ENCODE measurements at places on chromosomes 2 and 18. TPM values are rescaled to one million over a fixed set of nuclear protein-coding genes. Genes with fewer than 3 reads are reported as not detected.

FAM237A gene
- total RNA-seq: not detected

DNA sequence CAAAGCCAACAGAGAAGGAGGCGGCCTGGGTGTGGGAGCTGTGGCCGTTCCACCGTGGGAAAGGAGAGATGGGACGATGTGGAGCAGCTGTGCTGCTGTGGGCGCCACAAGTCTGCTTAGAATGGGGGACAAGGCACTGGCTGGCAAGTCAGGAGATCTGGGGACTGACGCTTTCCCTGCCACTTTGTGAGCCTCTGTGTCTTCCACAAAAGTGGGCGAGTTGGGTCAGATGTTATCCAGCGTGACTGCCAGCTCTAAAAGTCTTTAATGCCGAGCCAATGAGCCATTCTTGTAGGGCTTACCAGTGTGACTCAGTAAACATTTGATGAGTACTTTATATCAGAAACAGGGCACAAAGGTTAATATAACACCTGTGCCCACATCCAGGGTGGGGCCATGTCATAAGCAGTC lies 113.6 kb upstream of the MGAT5 start:
- DNase-seq: no peak

CPS1 gene
- 3.0 TPM for total RNA-seq

DNA sequence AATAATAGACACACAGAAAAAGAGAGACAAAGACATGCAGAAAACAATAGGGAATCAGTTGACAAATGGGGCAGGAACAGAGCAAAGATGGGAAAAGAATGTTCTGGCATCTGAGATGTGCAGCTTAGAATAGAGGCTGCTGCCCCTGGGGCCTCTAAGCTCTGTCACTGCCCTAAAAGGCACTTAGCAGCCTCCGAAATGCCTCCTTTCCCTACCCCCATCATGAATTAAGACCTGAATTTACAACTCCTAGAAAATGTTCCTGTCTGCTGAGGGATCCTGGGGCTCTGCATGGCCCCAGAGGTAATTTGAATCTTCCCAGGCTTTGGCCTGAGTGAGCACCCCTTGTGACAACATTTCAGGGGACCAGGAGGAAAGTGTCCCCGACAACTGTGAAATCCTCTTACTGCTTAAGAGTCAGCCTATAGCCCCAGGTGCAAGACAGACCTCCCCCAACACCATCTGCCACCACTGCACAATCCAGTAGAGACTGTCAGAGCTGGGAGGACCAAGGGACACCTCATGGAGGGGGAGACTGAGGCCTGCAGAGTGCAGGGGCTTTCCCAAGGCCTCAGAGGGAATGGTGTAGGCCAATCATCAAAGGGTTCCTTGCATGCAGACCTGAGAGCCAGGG lies 24.8 kb downstream of the MRPL35 start:
- DNase-seq: no peak

DNA sequence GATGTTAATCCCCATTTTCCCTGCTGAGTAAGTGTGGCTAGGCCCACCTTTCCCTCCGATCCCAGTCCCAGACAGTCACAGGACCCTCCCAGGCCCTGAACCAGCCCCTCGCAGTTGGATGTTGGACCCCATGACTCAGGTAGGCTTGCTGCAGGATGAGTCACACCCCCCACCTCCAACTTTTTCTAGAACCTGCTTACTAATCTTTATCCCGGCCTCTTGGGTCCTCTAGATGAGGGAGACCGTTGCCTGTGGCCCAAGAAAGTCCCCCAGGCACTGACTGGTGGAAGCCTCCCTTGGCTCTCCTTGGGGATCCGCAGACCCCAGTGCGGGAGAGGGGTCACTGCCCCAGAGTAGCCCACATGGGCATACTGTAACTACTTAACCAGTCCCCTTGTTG lies 98.5 kb downstream of the SMAD7 start:
- no peak for DNase-seq

All from left cardiac atrium (tissue), 4 donors.